Stimulated activated CD8-positive, alpha-beta memory T cell treated with anti-CD3 and anti-CD28 coated beads, Interleukin-12 subunit alpha, Interleukin-12 subunit beta, amount 100 ng/mL, for 1 hour (primary cell): ENCODE measurements at places on chromosomes 7 and 10.

DNA sequence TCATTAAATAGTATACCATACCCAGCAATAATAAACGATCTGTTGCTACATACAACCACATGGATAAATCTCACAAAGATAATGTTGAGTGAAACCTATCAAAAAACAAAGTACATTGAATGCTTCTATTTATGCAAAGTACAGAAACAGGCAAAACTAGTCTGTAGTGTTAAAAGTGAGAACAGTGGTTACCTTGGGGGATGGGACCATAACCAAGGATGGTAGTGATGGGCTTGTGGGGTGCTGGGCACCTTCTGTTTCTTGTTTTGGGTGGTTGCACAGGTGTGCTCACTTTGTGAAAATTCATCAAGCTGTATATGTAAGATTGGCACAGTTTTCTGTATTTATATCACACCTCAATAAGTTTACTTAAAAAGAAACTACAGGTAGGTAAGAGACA, 105.7 kb downstream of the ATE1 start:
- no peak for DNase-seq

DNA sequence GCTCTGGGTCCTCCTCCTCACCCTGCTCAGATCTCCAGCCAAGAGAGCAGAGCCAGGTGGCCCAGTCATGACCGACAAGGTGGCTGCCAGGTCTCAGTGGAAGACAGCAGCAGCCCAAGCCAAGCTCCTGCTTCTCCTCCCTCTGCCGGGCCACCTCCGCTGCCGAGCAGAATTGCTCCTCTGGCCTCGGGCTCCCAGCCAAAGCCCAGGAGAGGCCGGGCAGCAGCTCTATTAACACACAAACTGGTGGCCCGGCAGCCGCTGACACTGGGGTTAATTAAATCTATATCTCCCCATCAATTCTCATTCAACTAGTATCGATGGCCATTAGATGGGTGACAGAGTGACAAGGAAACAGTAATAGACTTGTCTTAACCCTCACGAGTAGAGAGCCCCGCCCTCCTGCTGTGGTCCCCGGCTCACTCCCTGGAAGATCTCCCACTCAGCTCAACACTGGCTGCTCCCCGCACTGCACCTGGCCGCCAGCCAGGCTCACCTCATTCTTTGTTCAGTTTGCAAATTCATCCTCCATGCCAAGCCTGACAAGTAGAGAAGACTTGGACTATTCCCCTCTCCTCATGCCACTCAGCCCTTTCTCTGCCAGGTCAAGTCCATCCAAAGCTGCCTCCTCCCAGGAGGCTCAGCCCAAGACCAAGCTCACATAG, 74.1 kb upstream of the UNC5B start:
- no peak for DNase-seq

DNA sequence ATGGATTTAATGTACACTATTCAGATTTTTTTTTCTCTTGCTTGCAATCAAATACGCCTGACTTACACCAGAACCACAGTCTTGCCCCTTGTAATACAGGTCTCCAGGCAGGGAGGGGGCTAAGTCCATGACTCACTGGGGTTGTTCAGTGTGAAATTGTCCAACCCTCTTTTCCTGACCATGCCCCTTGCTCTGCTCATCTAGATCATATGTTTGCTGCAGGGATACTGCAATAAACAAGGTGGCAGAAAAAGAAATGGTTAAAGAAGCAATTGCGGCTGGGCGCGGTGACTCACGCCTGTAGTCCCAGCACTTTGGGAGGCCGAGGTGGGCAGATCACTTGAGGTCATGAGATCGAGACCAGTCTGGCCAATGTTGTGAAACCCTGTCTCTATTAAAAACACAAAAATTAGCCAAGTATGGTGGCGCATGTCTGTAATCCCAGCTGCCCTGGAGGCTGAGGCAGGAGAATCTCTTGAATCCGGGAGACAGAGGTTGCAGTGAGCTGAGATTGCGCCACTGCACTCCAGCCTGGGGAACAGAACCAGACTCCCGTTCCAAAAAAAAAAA, 85.5 kb downstream of the TMEM130 start:
- no peak for DNase-seq

- DNase-seq = no peak
Measured at GRCh38 chr10:121597504-121598262, 561 bp downstream of the FGFR2 start.

DNA sequence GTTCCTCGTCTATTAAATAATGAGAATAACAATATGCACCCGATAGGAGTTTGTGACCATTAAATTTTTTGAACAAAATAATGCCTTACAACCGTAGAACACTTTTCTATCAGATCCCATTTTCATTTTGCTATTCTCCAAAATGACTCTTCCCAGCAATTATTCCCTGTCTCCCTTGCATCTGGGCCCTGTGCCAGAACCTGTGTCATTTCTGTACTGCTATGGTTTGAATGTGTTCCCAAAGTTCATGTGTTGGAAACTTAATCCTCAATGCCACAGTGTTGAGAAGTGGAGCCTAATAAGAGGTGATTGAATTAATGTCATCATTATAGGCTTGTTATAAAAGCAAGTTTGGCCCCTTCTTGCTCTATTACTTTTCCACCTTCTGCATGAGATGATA, 33.2 kb upstream of the SMNDC1 start:
- no peak for DNase-seq

DNA sequence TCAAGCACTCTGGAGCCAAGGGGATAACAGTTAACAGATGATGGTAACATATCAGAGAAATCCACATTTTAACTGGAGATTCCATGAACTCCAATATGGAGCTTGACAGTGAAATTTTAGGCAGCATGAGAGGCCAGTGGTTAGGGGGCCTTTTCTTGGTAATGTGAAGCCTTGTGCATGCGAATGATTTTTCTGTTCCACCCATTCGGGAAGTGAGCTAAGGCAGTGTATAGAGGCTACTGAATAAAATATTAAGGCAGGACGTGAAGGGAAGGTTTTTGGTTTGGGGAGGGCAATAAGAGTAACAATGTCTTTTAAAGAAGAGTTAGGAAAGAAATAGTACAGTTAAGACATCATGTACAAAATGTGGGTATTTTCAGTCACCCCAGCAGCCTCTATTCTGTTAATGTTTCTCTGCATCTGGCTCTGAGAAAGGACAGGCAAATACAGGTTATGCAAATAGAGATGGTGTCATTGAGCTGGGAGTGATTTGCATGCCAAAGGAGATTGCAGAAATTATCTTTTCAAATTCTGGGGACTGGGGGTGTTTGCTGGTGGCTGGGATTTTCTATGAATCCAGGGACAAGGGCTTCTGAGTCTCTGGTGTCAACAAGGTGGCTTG, 6.8 kb upstream of the TAS2R60 start:
- DNase-seq = no peak

DNA sequence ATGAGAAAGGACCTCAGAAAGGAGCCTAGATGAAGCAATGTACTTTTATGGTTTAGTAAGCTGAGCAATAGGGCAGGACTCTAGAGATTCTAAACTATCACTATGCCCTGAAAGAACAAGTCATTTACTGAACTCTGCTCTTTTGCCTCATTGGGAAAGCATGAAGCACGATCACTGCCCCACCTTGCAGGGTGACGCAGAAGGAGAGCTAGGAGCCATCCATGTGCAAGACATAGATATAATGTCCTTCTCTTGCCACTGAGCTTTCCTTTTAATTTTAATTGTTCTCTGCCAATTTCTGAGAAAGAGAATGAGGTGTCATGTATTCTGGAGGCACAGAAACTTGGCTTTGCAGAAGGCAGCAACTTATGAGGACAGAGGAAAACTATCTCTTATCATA, 108.3 kb downstream of the SORCS1 start:
- no peak for DNase-seq

GRCh38 chr10:49008091-49008490, 68.5 kb upstream of the LRRC18 start:
- DNase-seq = no peak

DNA sequence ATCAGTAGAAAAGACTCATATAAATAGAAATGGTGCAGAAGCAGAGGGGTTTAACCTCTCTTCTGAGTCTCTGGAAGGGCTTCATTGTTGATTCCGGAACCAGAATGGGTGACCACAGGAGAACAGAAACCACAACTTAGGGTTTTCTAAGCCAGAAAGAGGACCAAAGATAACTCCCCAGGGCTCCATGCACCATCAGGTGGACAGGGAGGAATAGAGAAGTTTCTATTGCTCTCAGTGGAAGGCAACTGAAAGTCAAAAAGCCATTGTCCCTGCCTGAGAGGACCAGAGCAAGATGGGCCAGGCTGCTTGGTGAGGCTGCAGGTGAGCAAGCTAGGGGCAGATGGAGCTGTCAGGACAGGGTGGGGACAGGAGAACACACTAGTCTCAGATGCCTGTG, 14.6 kb upstream of the NPS start:
- DNase-seq = no peak

- no peak for DNase-seq
Measured at GRCh38 chr7:31398815-31399214, 58.3 kb upstream of the NEUROD6 start.

DNA sequence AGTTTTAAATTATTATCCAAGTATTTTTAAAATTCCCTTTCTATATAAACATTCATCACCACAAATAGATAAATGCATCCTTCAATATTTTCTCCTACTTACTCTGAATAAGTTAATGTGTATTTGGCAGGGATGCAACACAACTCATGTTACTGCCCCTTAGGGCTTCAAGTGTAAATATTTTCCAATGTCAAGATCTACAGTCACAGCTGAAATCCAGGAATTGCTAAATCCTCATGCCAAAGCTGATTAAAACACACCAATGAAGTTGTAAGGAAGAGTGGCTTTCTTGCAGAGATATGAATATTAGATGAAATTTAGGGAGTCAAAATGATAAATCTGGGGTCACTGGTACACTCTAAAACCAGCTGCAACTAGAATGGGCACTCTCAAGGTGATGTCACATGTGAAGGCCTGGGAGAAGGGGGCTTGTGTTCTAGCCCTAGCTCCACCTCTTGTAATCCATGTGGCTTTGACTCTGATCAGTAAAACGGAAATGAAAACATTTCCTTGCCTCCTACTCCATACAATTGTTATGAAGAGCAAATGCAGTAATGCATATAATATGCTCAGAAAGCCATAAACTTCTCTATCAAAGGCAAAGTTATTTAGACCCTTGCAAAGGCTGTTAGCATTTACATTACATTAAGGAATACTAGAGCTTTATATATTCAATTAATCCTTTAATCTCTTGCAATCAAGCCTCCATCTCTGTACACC, 228.1 kb upstream of the NFE2L3 start:
- no peak for DNase-seq

DNA sequence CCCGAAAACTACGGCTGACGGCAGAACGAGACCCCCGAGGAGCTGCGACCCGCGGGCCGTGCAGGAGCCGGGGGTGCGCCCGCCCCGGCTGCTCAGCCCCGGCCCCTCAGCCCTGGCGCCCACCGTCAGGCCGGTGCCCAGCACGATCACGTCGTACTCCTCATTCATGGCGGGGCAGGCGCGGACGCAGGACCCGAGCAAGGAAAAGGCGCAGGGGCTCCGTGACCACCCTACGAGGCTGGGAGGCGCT, 218 bp downstream of the GDI2 start:
- no peak for DNase-seq

DNA sequence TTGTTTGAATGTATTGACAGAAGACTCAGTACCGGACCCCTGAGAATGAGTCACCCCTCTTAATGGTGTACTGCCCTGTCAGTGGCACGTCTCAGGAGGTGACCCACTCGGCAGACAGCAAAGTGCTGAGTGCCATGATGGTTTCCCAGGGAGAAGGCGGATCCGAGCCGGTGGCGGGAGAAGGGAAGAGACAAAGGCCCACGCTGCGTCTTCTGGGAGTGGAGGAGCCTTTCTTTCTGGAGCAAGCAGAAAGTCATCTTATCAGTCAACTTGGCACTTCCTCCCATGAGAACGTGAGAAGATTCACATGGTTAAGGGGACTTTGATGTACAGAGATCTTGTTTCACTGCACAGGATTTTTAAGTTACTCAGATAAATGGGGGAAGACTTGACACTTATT, 14.6 kb upstream of the PPP2R2D start:
- DNase-seq = no peak

DNA sequence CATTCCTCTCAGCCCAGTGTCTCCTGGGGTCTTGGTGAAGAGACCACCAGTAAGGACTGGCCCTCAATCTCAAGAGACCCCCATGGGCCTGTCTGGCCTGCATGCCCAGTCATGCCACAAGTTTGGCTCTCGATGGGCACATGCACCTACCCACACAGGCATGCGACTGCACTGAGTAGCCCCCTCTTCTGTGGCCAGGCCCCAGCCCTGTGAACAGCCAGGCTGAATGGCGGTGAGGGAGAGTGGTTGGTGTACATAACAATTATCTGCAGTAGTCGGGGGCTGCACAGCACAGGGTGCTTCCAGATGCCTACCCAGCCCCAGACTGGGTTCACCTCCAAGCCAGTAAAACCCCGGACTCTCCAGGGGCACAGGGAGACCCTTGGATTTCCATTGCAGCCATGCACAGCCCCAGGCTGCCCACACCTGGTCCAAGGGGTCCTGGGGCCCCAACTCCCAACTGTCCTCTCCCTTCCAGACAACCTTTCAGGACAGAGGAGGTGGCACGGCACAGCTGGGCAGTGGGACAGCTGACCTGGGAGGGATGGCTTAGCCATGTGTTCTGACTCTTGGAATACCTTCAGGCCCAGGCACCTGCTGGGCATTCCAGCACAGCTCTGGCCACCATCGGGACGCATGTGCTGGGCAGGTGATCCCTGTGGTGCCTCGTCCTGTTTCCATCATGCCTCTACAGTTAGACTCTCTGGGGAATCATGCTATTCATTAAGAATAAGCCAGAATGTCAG, 21.0 kb upstream of the CSGALNACT2 start:
- DNase-seq = no peak

DNA sequence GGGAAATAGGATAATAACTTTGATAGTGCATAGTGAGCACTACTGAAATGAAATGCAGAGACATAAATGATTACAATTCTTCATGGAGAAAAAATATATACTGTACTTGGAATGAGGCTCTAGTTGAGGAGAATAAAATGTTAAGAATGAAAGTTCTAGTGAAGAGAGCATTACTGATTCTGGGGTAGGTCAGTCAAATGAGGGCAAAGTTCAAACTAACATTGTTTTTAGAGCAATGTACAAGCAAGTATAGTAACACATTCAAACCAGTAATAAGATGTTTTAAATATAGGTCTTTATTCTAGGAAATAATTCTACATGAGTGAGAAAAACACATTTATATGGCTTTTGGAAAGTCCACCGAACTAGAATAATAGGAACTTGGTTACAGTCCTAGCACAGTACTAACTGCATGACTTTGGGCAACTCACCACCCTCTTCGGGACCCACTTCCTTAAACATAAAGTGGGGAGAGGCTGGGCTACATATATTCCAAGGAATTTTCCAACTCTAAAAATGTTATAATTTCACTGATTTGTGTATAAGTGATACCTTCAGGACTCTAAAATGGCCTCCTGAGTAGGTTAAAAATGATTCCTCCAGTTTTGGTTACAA, 86.4 kb downstream of the CDK6 start:
- DNase-seq = no peak

DNA sequence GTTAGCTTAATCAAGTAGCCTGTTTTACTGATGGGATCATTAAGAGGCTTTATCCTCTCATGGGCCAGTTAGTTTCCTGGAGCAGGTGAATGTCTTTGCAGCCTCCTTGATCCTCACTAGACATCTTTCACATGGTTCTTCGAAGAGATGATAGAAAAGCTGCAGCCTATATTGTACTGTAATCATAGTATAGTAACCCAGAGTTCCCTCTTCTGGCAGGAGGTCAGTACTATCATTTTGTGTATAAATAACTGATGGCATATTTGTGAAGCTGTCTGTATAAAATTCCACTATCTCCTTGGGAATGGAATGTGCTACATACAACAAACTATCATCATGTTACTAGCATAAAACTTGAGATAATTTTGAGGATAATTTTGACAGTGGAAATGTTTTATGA, 123.8 kb upstream of the PRPS1L1 start:
- no peak for DNase-seq

- no peak for DNase-seq
Measured at GRCh38 chr7:27462575-27463270, 200.0 kb downstream of the HIBADH start.

GRCh38 chr7:117781707-117782106, 91.5 kb downstream of the CTTNBP2 start:
- no peak for DNase-seq
